ENCODE measurements at places on chromosomes 1 and 21.
A peak's percentile ranks its signal among the peaks of the same experiment; 100 is the strongest.

GRCh38 chr1:243438146-243438545, 182.3 kb downstream of the SDCCAG8 start:
- DNase-seq, result no peak

- DNase-seq, result peak; percentile 44
These were observed 416.4 kb downstream of the PTBP2 start for GRCh38 chr1:97137862-97138514.

DNA sequence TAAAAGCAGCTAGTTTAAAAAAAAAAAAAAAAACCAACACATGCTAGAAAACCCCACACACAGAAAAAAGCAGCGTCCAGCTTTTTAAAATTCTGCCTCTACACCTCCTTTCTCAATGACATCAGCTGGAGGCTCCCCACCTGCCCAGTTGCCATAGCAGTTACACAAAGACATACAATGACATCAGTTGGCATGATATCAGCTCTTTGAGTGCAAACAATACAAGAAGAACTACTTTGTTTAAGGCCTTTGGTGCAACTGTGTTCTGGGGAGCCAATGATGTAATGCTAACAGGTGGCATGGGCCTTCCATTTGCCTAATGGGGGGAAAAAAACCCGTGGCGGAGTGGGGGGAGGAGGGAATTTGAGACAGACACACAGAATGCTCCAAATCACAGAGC, 32.9 kb downstream of the DUSP10 start:
- DNase-seq, result peak; percentile 91

DNA sequence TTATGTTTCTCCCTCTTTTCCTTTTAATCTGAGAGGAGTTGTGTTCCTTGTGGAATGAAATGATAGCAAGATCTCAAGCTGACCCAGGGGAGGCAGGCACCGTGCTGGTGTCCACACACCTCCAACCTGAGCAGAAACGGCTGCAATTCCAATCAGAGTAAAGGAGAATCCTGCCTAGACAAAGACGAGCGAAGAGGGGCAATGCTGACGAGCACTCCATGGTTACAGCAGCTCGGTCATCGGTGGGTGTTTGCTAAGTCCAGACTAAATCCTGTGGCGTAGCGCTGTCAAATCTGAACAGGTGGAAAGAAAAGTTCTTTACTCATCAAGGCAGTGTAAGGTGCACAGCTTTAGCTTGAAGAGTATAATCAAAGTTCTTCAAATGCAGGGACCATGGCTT, 74.8 kb downstream of the PLD5 start:
- no peak for DNase-seq

DNA sequence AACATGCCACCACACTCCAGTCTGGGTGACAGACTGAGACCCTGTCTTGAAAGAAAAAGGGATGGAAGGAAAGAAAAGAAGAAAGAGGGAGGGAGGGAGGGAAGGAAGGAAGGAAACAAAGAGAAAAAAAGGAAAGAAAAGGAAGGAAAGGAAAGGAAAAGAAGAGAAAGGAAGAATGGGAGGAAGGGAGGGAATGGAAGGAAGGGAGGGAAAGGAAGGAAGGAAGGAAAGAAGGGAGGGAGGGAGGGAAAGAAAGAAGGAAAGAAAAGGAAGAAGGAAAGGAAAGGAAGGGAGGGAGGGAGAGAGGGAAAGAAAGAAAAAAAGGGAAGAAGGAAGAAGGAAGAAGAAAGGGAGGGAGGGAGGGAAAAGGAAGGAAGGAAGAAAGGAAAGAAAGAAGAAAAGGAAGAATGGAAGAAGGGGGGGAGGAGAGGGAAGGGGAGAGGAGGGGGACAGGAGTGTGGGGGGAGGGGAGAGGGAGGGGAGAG, 5.0 kb upstream of the PPP1R15B start:
- no peak for DNase-seq

DNA sequence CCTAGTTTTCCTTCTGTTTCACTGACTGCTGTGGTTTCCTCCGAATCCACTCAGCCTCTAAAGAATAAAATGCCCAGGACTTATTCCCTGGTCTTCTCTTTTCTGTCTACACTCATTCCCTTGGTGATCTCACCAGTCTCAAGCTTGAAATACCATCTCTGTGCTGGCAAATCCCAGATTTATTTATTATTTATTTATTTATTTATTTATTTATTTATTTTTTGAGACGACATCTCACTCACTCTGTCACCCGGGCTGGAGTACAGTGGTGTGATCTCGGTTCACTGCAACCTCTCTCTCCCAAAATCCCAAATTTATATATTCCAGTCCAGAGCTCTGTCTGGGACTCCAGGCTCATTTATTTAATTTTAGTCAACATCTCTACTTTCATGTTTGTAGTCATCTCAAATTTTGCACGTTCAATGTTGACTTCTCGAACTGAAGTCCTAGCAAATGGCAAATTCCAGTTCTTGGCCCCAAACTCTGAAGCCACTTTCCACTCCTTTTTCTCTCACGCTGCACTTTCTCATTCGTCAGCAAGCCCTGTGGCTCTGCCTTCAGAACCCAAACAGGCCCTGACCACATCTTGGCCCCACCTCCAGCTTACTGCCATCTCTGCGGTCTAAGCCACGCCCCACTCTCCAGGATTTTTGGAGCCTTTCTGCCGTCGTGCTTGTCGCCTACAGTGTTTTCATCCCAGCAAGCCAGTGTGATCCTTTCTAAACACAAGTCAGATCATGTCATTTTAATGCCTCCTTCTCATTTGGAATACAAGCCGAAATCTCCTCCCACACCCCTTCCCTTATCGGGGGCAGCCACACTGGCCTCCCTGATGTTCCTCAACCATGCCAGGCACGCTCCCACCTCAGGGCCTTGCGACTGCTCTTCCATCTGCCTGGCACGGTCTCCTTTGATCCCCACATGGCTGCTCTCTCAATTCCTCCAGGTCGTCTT, 14.2 kb upstream of the TENT5B start:
- DNase-seq, result no peak

GRCh38 chr1:203034422-203035110, 8.3 kb downstream of the PPFIA4 start:
- DNase-seq, result no peak

- DNase-seq, result no peak
These were observed 370.6 kb upstream of the NCAM2 start for GRCh38 chr21:20627594-20627993.

GRCh38 chr1:44698138-44698537, 23.6 kb downstream of the ARMH1 start:
- DNase-seq, result no peak

GRCh38 chr1:183206538-183207122, 20.6 kb downstream of the LAMC2 start:
- DNase-seq, result no peak

GRCh38 chr1:64539781-64540218, 69.9 kb downstream of the CACHD1 start:
- no peak for DNase-seq

GRCh38 chr1:90135286-90135685, 140.4 kb downstream of the ZNF326 start:
- DNase-seq, result no peak

GRCh38 chr21:43995521-43996105, 16.5 kb upstream of the TRAPPC10 start:
- no peak for DNase-seq

GRCh38 chr1:10965546-10966226, 46.8 kb upstream of the TARDBP start:
- no peak for DNase-seq

DNA sequence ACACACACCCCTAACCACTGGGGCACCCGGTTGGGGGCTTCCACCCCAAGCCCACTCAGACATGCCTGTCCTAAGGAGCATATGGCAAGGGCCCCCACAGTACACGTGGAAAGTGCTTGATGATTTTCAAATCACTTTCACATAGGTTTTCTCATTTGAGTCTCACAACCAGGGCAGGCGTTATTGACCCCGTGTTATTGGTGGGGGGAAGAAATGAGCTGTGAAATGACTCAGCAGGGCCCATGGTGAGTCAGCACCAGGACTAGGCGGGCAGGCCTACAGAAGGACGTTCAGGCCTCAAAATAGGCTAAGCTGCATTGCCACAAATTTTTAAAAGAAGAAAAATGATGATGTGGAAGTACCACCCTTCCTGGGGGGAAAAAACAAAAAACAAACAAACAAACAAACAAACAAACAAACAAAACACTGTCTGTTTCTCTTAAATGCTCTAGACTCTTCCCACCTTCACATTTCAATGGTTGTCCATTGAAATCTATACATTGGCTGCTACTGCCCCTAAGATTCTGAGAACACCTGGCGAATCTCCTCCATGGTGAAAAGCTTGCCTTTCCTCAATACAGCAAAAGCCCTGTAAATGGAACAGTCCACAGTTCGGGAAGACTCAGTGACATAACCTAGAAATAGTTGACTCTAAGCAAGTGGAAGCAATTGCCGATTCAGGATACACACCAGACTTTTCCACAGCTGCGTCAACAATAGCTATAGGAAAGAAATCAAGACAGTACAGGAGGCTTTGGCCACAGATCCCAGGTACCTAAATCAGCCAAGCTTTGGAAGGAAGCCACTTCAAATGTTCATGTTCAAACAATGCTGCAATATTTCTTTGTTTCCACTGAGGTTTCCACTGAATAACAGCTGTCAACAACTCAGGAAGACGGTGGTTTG, 234.7 kb downstream of the TOMM20 start:
- DNase-seq, result peak; percentile 66

- DNase-seq, result no peak
These were observed 678 bp upstream of the PTTG1IP start for GRCh38 chr21:44874240-44874496.

GRCh38 chr1:68938051-68938666, 441.3 kb upstream of the DEPDC1 start:
- no peak for DNase-seq

- DNase-seq, result no peak
These were observed 96.3 kb downstream of the BCAR3 start for GRCh38 chr1:93585059-93585966.

GRCh38 chr1:232593717-232594502, 36.0 kb downstream of the SIPA1L2 start:
- DNase-seq, result no peak

DNA sequence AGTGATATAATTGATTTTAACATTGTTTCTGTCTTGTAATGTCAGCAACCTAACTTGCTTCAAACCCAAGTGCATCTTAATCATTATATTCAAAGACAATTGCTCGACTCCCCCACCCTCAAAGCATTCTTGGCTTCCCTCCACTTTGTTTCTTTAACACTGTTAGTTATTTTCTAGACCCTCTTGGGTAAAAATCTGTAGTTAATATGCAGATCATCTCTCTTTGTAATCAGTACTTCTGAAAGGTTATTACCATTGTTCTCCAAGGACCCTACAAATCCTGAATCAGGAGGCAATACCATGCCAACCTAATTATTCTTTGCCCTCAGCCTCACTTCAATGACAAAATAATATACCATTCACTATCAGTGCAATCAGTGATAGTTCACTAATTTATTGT, 1075.7 kb downstream of the AMY1C start:
- DNase-seq, result no peak

GRCh38 chr1:208235356-208235981, 8.7 kb downstream of the PLXNA2 start:
- no peak for DNase-seq

DNA sequence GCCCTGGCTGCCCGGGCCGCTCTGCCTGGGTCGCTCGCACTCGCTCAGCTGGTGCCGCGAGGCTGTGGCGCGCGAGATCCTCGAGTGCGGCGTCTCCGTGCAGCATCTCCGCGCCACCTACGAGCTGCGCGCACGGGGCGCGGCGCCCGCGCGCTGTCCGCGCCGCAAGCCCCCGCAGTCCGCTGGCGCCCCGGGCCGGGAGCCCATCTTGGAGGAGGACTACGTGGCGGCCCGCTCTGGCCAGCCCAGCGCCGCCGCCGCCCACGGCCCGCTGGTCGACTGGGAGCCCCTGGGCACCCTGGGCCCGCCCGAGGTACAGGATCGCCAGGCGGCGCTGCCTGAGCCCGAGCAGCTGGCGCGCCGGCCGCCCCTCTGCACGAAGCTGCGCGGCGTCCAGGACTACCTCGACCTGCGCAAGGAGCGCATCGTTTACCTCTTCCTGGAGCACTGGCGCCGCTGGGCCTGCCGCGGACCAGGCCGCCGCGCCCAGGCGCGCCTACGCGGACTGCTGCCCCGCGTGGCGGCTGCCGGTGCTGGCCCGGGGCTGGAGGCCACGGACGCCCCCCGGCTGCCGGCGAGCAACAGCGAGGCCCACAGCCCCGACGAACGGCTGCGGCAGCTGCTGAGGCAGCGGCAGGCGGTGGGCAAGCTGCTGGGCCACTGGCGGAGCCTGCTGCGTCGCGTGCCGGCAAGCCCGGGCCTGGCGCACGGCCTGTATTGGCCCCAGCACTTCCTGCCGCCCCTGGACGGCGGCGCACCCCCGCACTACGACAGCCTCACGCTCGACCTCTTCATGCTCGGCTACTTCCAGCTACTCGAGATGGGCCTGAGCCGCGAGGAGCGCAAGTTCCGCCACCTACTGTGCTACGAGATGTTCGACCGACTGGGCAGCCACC, 10.9 kb downstream of the TNFRSF25 start:
- peak; percentile 55 for DNase-seq

DNA sequence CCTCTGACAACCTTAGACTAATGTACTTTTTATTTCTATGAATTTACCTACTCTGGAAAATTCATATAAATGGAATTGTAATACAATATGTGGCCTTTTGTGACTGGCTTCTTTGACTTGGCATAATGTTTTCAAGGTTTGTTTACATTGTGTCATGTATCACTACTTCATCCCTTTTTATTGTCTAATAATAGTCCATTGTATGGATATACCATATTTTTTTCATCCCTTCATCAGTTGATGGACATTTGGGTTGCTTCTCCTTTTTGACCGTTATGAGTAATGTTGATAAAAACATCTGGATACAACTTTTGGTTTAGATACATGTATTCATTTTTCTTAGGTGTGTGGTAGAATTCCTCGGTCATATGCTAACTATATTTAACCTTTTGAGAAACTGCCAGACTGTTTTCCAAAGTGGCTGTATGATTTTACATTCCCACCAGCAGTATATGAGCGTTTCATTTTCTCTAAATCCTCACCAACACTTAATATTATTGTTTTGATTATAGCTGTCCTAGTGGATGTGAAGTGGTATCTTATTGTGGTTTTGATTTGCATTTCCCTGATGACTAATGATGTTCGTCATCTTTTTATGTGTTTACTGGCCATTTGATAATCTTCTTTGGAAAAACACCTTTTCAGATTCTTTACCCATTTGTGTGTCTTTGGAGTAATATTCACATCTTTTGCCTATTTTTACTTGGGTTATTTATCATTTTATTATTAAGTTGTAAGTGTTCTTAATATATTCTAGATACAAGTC, 3.5 kb downstream of the RO60 start:
- no peak for DNase-seq

- DNase-seq, result no peak
These were observed 29.7 kb upstream of the GRIK3 start for GRCh38 chr1:37064039-37064438.

GRCh38 chr1:34929497-34929852, at the start of gene DLGAP3:
Gene DLGAP3 (minus strand): TSS chr1:34929650. CDS start chr1:34905383, 24,267 bp downstream.
- DNase-seq, result no peak

DNA sequence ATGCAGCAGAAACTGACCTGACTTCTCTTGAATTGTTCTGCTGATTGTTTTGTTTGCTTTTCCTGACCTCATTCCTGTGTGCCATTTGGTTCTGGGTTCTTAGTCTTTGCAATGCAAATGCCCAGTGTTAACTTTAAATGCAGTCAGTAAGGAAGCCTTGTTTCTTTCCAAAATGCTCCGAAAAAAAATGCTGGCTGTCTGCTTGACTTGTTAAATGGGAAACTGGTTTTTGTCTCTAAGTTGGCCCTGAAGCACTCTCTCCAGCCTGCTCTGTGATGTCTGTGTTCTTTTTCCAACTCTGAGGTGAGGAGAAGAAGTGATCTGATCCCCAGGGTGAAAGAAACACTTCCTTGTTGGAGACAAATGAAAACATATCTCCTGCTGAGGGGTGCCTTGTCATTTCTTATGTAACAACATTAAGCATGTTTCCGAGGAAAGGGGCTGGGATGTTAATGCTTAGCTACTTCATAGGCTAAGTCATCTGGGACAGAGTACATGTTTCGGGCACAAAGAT, 256.3 kb upstream of the ADGRL4 start:
- no peak for DNase-seq

Data from hematopoietic multipotent progenitor cell (in vitro differentiated cells).